ENCODE measurements at places on chromosomes 4 and X.

GRCh38 chr4:107855723-107856122, 31.0 kb downstream of the SGMS2 start:
- DNase-seq: no peak

DNA sequence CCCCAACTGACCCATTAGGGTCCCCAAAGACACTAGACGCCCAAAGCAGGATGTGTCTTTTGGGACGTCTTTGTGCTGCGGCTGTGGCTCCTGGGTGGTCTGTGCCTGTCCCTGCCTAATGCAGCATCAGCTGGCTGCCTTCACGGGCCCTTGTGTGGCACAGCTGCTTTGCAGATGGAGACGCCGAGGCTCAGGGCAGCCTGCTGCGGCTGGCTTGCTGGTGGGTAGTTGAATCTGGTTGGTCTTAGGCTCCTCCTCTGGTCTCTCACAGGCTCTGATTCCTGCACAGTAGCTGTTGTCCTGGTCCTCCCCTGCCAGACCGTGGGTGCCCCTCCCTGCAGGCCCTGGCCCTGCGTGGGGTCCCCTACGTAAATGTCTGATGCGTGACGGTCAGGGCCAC, 8.1 kb downstream of the CPZ start:
- DNase-seq: no peak

DNA sequence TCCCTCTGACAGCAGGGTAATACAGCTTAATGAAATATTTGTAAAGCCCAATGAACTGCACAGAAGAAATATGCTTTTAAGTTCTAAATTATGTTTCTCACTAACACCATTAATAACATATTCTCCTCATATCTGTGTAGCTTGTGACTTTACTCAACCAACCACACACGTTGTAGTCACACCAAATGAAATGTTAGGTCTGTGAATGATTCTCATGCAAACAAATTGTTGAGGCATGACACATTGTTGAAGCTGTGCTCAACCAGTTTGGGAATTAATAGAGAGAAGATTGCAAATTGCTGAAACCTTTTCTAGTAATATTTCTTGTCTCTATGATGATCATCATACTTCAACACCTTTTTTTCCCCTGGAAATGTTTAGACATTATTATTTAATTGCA, 645.9 kb downstream of the PCDH7 start:
- no peak for DNase-seq

DNA sequence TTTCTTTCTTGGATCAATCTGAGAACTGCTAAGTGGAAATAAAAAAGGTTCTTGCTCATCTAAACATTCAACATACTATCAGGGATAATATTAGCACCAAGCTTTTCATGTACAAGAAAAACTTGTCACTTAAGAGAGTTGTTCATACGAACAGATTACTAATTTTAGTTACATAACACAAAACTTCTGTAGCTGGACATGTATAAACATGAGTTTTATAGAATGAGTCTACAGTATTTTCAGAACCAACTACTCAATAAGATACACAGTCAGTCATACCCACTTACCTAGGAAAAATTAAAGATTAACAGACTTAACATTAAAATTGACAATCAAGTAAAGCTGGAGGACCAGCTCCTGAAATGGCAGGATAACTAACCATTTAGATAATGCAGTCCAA, 540.1 kb upstream of the FAM241A start:
- DNase-seq: no peak

DNA sequence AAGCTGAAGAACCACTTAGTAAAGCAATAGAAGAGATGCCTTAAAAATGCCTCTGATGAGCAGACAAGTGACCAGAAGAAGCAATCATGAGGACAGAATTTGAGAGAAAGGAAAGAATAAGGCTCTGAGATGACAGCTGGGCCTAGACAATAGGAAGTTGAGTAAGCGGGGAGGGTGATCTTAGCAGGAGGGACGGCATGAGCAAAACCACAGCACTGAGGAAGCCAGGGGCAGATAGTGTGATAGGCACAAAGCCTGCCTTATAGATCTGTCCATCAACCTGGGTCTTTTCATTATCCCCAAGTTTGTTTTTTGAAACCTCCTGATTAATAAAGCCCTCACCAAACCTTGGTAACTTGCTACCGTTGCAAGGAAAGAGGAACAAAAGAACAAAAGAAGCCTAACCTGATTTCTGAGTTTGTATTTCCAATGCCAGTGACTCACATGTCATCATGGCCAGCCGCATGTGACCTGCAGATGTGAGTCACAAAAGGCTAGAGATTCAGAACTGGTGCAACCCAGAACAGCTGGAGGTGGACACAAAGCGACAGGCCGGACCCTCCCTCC, 55.7 kb upstream of the PPARGC1A start:
- DNase-seq: no peak

GRCh38 chr4:11051181-11051580, 366.6 kb upstream of the CLNK start:
- DNase-seq: no peak

DNA sequence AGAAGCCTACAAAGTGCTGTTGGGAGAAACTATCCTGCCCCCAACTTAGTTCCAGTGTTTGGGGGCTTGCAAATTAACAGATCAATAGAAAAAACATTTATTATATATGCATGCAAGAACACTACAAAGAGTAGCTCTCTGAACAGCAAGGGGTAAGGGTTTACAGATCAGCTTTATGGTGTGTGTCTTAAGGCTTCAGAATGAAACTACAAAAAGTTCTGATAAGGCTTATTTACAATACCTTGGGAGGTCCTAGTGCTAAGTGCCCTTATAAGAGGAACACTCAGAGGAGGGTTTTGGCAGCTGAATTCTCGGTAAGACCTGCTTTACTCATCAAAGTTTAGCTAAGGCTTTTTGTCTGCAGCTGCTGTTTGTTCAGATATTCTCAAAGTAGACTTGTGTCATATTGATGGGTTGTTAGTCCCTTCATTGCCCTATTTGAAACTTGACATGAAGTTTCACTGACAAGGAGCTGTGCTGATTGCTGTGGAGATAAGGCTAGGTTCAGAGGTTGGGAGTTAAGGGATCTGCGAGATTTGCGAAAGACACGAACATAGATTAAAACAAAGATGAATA, 7.7 kb downstream of the ERVMER34-1 start:
- DNase-seq: no peak

DNA sequence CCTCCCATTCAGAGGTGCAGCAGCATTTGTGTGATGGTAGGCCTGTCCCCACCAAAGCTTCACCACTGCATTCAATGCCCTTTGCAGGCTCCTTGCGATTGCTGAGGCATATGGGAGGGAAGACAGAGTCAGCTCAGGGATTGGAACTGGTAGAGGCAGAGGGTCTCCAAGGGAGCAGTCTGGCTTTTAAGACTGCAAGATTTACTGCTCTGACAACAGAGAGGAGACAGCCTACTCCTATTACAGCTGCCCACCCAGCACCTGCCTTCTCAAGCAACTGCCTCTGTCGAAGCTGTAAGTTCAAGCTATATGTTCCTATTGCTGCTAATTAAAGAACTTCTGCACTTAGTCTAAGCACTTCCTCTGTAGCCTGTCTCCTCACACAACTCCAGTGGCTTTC, 481.8 kb downstream of the FGF13 start:
- DNase-seq: no peak

DNA sequence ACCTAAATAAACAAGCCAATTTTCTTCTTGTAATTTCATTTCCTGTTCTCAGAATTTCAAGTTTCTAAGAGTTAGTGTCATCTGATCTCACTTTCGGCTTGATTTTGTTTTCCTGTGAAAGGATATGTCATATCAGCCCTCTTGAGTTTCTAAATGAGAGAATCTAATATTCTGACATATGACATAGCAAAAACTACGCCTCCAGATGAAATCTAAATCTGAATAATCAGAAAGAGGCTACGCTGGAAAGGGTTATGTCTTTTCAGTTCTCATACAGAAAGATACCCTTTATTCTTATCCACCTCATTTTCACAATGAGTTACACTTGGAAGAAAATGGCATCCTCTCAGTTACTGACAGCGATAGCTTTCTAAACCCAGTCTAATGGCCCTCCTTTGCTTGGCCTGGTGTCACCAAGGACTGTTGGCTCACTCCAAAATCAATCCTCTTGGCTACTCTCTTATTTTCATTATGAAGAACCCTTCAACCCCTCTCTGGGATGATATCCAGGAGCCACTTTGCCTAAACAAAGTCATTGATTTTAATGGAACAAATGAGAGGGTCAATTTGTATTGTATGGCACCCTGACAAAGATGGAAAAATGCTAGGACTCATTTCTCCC, 65.6 kb downstream of the ASB9 start:
- no peak for DNase-seq

GRCh38 chr4:70945452-70946055, 43.4 kb downstream of the MOB1B start:
- no peak for DNase-seq

GRCh38 chr4:28973587-28974350, 1746.4 kb upstream of the PCDH7 start:
- no peak for DNase-seq

GRCh38 chrX:135328421-135329005, 19.2 kb downstream of the ETDC start:
- no peak for DNase-seq

- DNase-seq: no peak
These were observed 11.0 kb downstream of the CUL4B start for GRCh38 chrX:120549483-120550452.

- no peak for DNase-seq
These were observed 467.0 kb downstream of the STIM2 start for GRCh38 chr4:27327421-27328181.
